ENCODE measurements at places on chromosomes 2 and 18.

DNA sequence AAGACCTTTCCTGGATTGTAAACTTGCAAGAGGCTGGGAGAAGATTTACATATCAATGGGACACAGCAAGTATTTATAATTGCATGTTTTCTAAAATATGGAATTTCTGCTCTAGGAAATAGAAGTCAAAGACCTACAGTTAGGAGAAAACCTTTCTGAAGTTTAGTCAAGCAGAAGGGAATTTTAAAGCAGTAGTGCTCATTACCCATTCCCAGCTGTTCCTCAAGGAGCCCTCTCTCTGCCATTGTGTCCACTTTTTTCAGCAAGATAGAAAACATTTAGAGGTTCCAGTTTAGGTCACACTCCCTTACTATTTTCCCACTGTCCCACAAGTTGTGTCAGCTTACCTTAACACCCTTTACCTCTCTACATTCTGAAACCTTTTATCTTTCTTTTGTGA lies 584.0 kb upstream of the CHAC2 start:
- DNase-seq = no peak

- DNase-seq = no peak
These were observed 476.5 kb upstream of the TRIB2 start for GRCh38 chr2:12240206-12240605.

DNA sequence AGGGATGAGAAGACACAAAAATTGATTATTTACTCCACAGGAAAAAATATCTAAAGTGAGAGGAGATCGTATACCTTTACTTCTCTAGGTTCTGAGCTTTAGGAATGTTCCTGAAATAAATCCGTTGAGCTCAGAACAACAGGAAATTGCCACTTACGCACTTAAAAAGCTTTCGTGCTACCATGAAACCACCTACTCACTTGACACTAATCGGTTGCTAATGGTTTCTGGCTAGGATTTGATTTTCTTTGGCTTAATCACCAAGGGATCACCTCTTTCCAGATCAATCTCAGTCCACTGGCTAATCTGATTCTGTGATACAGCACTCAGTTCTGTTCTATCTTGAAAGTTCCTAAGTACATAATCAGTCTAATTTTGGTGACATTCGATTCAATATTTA lies 419.6 kb downstream of the DLGAP1 start:
- DNase-seq = no peak

GRCh38 chr2:52668724-52669123 lies 1098.9 kb upstream of the CHAC2 start:
- no peak for DNase-seq

DNA sequence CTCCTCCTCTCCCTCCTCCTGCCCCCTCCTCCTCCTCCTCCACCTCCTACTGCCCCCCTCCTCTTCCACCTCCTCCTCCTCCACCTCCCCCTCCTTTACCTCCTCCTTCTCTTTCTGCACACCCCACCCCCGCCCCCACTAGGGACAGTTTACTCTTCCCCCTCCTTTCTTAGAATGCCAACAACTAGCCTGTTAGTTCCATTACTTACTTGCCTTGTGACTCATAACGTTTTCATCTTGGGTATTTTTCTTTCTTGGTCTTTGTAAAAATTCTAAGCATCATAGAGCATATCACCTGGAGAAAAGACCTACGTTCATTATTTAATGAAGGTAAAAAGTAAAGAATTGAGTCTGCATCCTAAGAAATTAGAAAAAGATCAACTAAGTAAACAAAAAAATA lies 165.3 kb downstream of the NEDD4L start:
- no peak for DNase-seq

- DNase-seq = no peak
These were observed 207.5 kb downstream of the LRRTM4 start for GRCh38 chr2:77314721-77315120.

Data from Panc1 (cell line).